ENCODE measurements at places on chromosomes 5 and 9.

- no peaks in the 10 kb centered on the region for H3K36me3 ChIP-seq
- H3K27ac ChIP-seq, result no peak overlapping the region
- no peaks in the 10 kb centered on the region for H3K4me1 ChIP-seq
- no peaks in the 10 kb centered on the region for H3K27me3 ChIP-seq
- H3K4me3 ChIP-seq, result no peak overlapping the region
These were observed 148.0 kb downstream of the RORB start for GRCh38 chr9:74645007-74645639.

DNA sequence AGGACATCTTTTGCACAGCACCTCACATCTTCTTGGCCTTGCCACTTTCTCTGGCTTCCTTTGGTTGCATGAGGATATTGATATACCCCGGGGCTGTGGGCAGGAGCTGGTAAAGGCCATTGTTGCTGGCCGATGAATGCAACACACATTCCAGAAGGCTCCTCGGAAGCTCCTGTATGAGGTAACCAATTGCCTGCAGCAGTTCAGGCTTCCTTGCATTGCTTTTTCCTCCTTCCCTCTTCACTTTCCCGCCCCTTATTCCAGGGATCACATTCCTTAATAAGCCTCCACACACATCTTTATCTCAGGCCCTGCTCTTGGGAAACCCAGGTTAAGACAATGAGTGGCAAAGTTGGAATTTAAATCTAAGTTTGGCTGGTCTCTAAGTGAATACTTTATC lies 505.4 kb upstream of the CLINT1 start:
- no peaks in the 10 kb centered on the region for H3K4me1 ChIP-seq
- H3K27me3 ChIP-seq, result no peaks in the 10 kb centered on the region
- no peak overlapping the region for H3K4me3 ChIP-seq
- H3K36me3 ChIP-seq, result no peaks in the 10 kb centered on the region
- DNase-seq, result no peak

DNA sequence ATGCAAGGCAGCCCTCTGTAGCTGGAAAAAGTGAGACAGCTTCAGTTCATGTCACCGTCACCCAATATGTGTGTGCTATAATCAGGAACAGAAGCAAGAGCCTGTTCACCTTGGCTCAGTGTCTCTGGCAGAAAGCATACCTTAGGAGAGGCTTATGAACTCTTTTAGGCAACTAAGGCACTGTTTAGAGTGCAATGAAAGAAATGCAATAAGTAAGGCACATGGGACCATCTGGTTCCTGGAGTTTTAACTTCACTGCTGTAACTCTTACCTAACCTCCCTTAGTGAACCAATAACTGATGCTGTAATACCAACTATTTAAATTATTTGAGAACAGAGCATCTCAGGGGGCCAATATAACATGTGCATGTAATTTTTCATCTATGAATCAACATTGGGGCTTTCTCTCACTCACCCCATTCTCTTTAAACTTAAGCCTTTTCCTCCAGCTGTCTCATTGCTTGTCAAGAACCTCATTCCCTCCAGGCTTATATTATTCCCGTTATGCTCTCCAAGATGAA lies 32.4 kb downstream of the C9 start:
- no peaks in the 10 kb centered on the region for H3K4me1 ChIP-seq
- DNase-seq, result no peak
- no peak overlapping the region for H3K27ac ChIP-seq
- no peaks in the 10 kb centered on the region for H3K36me3 ChIP-seq
- H3K4me3 ChIP-seq, result no peak overlapping the region

DNA sequence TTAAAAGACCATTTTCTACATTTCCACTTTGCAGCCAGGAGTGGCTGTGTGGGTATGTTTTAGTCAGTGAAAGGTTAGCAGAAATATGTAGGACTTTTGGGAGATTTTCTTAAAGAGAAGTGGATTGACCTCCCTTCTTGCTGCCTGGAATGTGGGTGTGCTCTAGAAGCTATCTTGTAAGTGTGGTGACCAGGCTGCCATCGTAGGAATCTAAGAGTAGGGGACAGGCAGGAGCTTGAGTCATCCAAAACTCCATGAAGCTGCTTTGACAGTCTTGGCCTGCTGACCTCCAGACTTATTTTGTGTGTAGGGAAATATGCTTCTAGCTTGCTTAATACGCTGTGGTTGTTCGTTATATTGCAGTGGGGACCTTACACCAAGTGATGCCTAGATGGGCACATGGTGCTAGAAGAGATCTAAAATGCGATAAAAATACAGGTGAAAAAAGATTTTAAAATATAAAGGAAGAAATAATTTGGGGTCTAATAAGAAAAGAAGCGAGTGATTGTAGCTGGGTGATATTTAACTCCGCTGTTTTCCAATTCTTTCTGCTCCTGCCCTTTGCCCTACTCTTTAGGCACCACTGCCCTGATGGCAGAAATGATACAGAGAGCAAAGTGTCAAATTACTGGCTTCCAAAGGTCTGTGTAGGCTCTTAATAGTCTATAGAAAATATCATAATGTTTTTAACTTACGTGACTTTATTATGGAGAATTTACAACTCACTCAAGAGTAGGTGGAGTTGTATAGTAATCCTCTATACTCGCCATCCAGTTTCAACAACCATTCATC lies 298.2 kb upstream of the ZNF608 start:
- no peak overlapping the region for H3K27ac ChIP-seq
- no peaks in the 10 kb centered on the region for H3K36me3 ChIP-seq
- no peaks in the 10 kb centered on the region for H3K27me3 ChIP-seq
- no peak overlapping the region for H3K4me3 ChIP-seq

- no peak for DNase-seq
- no peaks in the 10 kb centered on the region for H3K27me3 ChIP-seq
- H3K27ac ChIP-seq, result no peak overlapping the region
- H3K4me3 ChIP-seq, result no peak overlapping the region
These were observed 161.6 kb upstream of the TSLP start for GRCh38 chr5:110909950-110910349.

All from GM12878 (cell line).